Stimulated activated CD8-positive, alpha-beta memory T cell treated with anti-CD3 and anti-CD28 coated beads, Interleukin-2, amount 100 ng/mL, for 1 hour (primary cell): ENCODE measurements at places on chromosomes 1 and 21.

DNA sequence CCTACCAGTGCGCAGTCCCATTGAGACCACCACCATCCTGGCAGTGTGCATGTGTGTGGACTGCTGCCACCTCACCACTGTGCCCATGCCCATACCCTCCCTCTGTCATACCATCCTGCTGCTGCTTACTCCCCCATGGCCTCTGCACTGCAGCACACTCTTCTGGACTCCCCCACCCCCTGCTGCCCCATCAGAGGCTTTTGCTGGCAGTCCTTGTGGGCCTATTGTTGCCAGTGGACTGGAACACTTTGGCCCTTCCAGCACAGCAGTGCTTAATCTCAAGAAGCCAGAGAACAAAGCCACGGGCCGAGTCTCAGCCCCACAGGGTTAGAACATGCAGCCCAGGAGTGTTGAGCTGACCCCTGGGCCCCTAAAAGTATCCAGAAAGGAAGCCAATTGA, 41.9 kb upstream of the IVNS1ABP start:
- DNase-seq = no peak

- no peak for DNase-seq
Observed at GRCh38 chr1:35603468-35603867, 30.4 kb downstream of the TFAP2E start.

DNA sequence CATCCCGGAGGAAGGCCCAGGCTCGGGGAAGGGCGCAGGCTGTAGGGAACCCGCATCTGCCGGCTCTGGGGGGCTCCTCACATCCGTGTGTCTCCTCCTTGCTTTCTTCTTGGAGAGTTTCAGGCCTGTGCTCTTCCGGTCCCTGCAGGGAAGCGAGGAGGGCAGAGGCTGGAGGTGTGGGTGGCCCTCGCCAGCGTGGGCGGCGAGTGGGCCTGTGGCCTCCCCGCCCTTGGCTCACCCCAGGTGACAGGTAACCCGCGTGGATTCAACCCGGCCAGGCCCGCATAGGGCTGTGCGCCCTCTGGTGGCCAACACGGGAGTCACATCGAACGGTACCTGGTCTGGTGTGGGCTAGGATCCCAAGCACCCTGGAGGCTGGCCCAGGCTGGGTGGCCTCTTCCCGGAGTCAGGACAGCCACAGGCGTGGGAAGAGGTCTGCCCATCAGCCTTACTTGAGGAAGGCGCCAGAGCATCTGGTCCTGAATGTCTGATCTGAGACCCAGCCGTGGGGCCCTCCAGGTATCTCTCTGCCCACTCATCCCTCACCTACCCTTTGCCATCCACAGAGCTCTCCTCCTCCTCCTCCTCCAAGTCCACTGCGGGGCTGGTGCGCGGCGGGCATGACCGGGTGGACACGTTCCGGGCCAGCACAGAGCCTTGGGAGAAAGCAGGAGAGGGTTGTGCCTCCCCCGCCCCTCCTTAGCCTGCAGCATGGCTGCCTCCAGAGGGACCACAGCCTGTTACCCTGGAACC, 9.6 kb upstream of the TNFRSF25 start:
- DNase-seq = peak; percentile 69

DNA sequence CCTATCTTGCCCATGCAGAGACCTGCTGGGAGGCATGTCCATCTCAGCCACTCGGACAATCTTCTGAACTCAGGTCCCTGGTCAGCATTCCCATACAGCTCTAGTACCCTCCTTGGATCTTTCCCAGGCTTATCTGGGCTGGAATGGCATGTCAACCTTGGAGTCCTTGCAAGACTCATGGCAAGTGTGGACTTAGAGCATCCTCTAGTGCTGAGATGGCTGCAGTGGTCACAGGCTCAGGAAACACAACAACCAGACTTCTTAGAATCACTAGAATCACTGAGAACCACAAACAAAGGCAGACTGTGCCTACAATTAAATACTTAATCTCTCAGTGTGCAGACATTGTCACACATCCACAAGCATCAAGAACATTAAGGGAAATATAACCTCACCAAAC, 73.1 kb upstream of the TSHB start:
- DNase-seq = no peak

DNA sequence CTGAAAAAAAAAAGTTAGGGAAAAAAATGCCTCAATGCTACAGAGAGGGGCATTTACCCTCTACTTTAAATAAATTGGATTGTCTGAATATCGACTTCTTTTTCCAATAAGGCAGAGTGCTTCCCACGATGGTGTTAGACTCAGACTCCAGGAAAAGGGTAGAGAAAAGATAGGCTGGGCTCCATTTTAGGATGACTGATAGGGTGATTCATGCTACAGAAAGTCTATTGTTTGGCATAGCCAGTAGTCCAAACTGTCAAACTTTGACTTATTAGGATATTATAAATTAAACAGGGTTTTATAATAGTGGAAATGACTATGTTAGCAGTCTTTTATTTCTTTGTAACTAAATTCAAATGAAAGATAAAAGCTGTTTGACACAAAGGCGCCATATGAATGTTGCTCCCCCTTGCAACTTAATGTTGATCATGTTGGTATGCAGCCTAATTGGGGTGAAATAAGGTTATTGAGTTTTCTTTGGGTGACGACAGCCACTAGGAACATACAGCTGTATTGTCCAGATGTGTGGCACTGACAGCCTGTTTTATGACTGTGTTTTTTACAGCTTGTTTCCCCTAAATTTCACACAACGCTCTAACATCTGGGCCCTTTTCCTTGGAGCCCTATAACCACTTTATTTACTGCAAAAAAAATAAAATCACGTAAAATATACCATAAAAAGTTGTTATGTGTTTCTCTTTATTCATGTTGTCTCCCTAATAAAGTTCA, 69.3 kb downstream of the SPAG17 start:
- DNase-seq = no peak

- no peak for DNase-seq
Observed at GRCh38 chr1:97046765-97047420, 325.3 kb downstream of the PTBP2 start.

DNA sequence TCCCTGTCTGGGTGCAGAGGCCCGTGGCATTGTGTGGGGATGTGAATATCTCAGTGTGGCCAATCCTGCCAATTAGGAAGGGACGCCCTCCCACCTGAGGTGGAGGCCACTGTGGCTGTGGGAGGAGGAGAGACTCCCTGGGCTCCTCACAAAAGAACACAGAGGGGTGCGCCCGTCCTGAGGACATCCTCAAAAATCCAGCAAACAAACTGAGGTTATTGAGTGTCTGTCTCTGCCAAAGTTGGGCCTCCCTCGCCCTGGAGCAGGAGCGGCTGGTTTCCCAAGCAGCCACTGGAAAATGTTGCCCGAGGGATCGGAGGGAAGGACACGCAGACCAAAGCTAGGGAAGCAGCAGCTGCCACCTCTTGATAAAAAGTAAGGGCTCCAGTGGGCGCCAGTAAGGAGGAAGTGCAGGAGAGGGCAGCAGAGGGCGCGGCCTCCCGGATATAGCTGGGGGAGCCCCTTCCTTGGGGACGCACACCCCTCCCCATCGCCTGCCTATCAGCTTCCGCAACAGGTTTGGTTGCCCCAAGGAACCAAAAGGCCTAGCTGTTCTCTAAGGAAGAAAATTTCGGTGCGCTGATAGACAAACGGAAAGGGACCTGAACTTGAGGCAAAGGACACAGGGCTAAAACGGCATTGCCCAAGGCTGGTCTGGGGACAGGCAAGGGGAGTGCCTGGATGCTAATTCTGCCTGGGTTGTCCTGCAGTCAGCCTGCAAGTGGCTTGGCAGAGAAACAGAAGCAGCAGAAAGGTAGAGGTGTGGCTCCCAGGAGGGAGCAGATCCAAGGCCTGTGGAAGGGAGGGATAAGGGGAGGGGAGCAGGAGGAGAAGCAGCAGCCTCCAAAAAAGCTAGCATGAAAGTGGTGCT, 1.7 kb upstream of the GRIK3 start:
- DNase-seq = no peak
